ENCODE measurements at places on chromosomes 12 and 14. TPM values are rescaled to one million over a fixed set of nuclear protein-coding genes. Genes with fewer than 3 reads are reported as not detected.

GRCh38 chr12:74619884-74620283 is 82.2 kb downstream of the ATXN7L3B start:
- no peak for DNase-seq

GRCh38 chr14:69873877-69874780 is 5.1 kb upstream of the SMOC1 start:
- DNase-seq, result no peak

- no peak for DNase-seq
Measured at GRCh38 chr12:44889926-44890325, 13.8 kb upstream of the NELL2 start.

DNA sequence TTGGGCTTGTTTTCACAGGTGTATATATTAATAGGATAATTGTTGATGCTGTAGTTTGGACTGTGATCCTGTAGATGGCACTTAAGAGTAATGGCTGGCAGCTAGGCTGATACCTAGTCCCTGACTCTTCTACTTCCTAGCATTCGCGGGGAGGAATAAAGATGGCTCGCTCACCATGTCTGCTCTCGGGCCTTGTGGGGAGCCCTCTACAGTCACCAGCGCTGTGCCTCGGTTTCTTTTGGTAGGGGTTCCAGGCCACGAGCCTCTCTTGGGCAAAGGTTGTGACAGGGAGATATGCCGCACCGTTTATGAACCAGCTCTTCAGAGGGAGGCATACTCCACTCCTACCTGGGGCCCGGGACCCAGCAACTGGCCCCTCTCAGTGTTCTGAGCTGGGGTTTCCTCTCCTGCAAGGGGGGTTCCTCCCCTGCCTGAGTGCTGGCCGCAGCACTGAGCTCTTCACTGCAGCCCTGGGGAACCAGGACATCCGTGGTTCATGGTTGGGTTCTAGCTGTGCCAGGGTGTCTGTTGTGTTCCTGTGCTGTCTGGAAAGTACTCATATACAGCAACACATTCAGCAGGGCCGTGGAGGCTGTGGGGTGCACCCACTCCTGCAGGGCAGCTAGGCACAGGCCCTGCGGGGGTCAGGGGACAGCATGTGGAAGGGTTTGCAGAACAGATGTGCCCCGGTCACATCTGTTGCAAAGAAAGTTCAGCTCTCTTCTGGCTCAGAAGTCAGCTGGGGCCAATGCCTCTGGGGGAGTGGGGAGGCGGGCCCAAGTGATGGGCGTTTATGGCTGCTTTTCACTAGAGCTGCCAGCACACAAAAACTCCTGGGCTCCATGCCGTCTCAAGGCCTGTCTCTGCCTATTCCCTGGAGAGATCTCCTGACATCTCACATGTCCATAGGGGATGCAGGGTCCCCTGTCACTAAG is 147.9 kb downstream of the PPFIA2 start:
- no peak for DNase-seq

OAS1 gene
- 0.13 TPM for polyA plus RNA-seq

SLC16A7 gene
- 0.74 TPM for polyA plus RNA-seq

All from H1 (cell line).